ENCODE measurements at places on chromosomes 4 and X. TPM values are rescaled to one million over a fixed set of nuclear protein-coding genes. Genes with fewer than 3 reads are reported as not detected.

HTRA3 gene
- total RNA-seq, result 20.9 TPM

ITGB1BP2 gene
- 120 TPM for total RNA-seq

GJB1 gene
- not detected for total RNA-seq

CTAG1B gene
- not detected for total RNA-seq

MSANTD1 gene
- total RNA-seq, result 1.0 TPM

DGKK gene
- not detected for total RNA-seq

HMGN5 gene
- total RNA-seq, result not detected

FAM184B gene
- 4.2 TPM for total RNA-seq

NAA11 gene
- total RNA-seq, result not detected

SYP gene
- total RNA-seq, result 1.0 TPM

GAK gene
- 19.8 TPM for total RNA-seq

GNPDA2 gene
- 14.6 TPM for total RNA-seq

BEX5 gene
- total RNA-seq, result 0.52 TPM

RRH gene
- under 0.01 TPM for total RNA-seq

RGN gene
- 3.1 TPM for total RNA-seq

HERC6 gene
- total RNA-seq, result 2.6 TPM

HSD17B10 gene
- 62.1 TPM for total RNA-seq

SOD3 gene
- total RNA-seq, result 13.6 TPM

SMIM10 gene
- 2.1 TPM for total RNA-seq

ERVMER34-1 gene
- 0.52 TPM for total RNA-seq

AFF2 gene
- total RNA-seq, result 2.6 TPM

Measured in skeletal muscle tissue (tissue), 5 donors.